ENCODE measurements at places on chromosomes 7 and 10. TPM values are rescaled to one million over a fixed set of nuclear protein-coding genes. Genes with fewer than 3 reads are reported as not detected.

Gene NCF1
- 2.2 TPM for total RNA-seq

Gene ARHGAP22
- 3.0 TPM for total RNA-seq

Gene CYP26C1
- total RNA-seq = not detected

Gene PLEKHS1
- 0.42 TPM for total RNA-seq

Gene PKD1L1
- 0.08 TPM for total RNA-seq

Gene PPP1R3C
- 5.3 TPM for total RNA-seq

Gene IL15RA
- 9.3 TPM for total RNA-seq

Gene CUZD1
- 0.13 TPM for total RNA-seq

Gene COBL
- 94.1 TPM for total RNA-seq

Gene PALS2
- 8.4 TPM for total RNA-seq

Gene ACTL6B
- not detected for total RNA-seq

Gene VAX1
- total RNA-seq = not detected

Gene MPP7
- 48.2 TPM for total RNA-seq

Gene CPXM2
- 7.0 TPM for total RNA-seq

GRCh38 chr10:69892816-69893215, 91.1 kb downstream of the COL13A1 start:
- DNase-seq = no peak

DNA sequence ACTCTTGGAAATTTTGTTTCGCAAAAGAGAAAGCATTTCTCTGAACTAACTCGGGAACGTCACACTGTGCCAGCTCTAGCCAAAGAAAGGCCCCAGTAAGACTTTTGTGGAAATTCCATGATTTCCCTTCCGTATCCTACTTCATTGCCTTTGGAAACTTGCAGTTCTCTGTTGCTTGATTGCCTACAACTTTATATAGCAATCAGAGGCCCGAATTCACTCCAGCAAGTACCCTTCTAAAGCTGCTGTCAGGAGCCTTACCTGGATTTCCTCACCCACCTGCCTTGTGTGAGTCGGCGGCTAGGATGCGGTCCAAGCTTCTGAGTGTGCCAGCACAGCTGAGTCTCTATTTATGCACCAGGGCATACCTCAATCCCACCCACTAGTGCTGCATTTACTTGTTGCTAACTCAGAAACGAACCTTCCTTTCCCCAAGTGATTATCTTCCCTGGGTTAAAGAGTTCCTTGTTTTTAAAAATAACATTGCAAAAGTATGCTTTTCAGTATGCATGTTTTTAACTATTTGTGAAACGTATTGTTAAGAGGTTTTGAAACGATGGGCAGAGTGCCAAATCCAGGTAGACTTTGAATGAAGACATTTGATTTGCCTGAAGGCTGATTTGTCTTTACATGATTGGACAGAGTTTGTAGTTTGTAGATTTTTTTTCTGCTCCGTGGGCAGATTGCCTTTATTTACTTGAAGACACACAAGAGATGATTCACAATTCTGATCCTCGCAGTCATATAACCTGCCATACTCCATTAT, at the start of gene AGR2:
Gene AGR2 (minus strand): TSS at position 326 of the 766 bp plus-strand sequence. CDS start 3,203 bp downstream, outside the sequence.
- peak; percentile 87 for DNase-seq

- no peak for DNase-seq
Observed at GRCh38 chr10:78361031-78361430, 327.4 kb downstream of the RPS24 start.

DNA sequence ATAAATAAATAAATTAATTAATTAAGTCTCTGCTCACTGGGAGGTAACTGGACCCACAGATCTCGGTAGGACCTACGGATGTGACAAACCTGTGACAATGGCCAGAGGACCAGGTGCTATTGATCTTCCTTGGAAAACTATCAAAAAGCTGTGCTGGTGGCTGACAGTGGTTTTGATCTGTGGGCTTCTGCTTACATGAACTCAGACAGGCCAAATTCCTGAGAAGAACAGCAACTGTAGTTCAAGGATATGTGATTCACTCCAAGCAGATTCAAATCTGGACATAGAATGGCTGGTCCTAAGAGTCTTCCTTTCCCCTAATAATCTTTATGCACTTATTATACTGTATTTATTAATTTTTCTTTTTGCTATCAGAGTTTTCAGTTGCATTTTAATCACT, 80.0 kb downstream of the ATXN7L1 start:
- no peak for DNase-seq

DNA sequence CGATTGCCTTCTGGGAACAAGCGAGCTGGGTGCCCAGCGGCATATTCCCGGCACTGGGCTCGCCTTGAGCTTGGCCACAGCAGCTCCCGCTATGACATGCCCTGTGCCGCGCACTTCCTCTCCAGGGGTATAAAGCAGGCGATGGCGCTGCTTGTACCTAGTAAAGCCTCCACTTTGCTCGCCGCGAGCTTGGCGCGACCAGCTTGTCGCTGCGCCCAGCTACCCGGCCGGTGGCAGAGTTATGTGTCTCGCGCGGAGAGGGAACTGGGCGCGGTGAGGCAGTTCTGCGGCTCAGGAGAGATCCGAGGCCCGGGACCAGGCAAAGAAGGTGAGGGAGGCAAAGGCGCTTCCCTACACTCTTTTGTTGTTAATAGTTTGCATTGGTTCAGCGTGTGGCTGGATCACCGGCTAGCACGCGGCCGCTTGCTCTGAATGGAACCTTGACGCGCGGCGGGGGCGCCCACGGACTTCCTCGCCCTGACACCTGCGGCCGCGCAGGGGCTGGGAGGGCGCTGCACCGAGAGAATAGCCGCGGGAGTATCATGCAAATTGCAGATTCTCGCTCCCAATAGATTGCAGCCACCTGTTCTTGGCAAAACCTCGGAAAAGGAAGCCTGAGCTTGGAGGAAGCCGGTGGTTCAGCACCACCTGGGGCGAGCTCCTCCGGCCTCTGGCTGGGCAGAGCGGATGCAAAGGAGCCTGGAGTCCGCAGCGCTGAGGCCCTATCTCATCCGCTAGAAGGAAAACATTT, 3.0 kb upstream of the BUB3 start:
- DNase-seq = no peak

DNA sequence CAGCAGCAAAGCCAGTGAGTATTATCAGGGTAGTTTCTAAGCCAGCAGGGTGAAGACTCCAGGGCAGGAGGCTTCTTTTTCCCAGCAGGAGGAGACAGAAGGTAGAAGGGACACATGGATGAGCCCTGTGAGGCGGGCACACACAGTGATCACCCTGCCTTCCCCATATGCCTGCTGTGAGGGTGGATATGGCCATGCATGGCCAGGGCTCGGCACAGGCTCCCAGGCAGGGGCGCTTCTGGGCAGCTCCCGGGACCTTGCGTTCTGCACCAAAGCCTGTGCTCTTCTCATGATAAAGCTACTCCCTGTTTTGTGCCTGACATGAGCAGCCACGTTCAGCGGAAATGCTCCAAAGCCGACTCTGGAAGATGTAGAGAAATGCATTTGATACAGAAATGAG, 807.2 kb downstream of the TYW1 start:
- DNase-seq = no peak

DNA sequence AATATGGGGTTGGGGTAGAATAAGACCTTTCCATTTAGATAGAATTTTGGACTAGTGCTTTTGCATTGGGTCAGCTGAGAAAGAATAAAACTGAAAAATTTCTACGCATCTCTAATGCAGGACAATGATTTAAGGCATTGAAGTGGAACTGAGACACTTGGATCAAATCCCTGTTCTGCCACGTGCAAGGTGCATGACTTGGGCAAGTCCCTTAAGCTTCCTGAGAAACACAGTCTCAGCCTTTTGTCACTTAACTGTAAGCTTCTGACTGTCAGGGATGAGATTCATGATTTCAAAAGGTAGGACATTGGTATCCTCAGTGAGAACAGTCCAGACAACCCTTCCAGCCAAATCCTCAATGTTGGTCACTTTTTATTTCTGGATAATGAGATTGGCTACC, 59.2 kb downstream of the ENTPD1 start:
- DNase-seq = no peak

GRCh38 chr7:116546054-116546453, 21.2 kb downstream of the CAV1 start:
- DNase-seq = no peak

- no peak for DNase-seq
Observed at GRCh38 chr10:74483356-74483755, 332.3 kb downstream of the ADK start.

- DNase-seq = no peak
Observed at GRCh38 chr7:18064242-18064838, 36.7 kb upstream of the PRPS1L1 start.

- peak; percentile 30 for DNase-seq
Observed at GRCh38 chr7:130242198-130243014, 24.3 kb upstream of the CPA2 start.

GRCh38 chr10:103493362-103493915, at the start of gene NEURL1:
Gene NEURL1 (plus strand): TSS chr10:103493705. CDS start chr10:103494388, 683 bp downstream.
- no peak for DNase-seq

- no peak for DNase-seq
Observed at GRCh38 chr7:22363756-22364422, 6.9 kb upstream of the RAPGEF5 start.

GRCh38 chr7:8594115-8594514, 160.7 kb downstream of the NXPH1 start:
- DNase-seq = no peak

GRCh38 chr10:123136806-123137642, 1.3 kb downstream of the HMX3 start:
- DNase-seq = no peak

DNA sequence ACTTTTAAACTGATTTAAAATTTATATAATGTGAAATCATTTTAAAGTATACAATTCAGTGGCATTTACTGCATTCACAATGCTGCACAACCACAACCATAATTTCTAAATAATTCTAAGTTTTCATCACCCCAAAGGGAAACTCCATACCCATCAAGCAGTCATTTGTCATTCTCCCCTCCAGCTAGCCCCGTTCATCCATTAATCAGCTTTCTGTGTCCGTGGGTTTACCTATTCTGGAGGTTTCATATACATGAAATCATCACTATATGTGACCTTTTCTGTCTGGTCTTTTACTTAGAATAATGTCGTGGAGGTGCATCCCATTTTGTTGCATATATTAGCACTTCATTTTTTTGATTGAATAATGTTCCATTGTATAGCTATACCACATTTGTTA, 214.1 kb downstream of the ADK start:
- no peak for DNase-seq

DNA sequence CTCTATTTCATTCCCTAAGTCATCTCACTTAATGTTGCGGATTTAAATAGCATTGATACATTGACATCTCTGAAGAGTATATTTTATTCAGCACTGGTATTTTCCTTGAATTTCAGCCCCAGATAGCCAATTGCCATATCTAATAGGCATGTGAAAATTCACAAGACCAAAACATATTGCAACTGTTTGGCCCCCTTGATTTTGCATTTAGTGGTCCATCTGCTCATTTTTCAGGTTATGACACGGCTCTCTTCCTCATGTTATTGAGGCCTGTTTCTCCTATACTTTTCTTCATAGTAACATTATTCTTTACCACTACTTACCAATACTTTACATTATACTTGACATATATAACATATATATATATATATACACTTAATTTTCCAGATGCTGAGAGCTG, 43.7 kb downstream of the MKLN1 start:
- DNase-seq = no peak
